ENCODE measurements at places on chromosomes 11 and 22.

- no peak for DNase-seq
These were observed 94.7 kb upstream of the RASSF10 start for GRCh38 chr11:12914400-12914912.

- DNase-seq = no peak
These were observed 2381.0 kb downstream of the LRRC4C start for GRCh38 chr11:39078465-39078864.

GRCh38 chr11:63508745-63509144 is 2.9 kb downstream of the LGALS12 start:
- DNase-seq = no peak

DNA sequence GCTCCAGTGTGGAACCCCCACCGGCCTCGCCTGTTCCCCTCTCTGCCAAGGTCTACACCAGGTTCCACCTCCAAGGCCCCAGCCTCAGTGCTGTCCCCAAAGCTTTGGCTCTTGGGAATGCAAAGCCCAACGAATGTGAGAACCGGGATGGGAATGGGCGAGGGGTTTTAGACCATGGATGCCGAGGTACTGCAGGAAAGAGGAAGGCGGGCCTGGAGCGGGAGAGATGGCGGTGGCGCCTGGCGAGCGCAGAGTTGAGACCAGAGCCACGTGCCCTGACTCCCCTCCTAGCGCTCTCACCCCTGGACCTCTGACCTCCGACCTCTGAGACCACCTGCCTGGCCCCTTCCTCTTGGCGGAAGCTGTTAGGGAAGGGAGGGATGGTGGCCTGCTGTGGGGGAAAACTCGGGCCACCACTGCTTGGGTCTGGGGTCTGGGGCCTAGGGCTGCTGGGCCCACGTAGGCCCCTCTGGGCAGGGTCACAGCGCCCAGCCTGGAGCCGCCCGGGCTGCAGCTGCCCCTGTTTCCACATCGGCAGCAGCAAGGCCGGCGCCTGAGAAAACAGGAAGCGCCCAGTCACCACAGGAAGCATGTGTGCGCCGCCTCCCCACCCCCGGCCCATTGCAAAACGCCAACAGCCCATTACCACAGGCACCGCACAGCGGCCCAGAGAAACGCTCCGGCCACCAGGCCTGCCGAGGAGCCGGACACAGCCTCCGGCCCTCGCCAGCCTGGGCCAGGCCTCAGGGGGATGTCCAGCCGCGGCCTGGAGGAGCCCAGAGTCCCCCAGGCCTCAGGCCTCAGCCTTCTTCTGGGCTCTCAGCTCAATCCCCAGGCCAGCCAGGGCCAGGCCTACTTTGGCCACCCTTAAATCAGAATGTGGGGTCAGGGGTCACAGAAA is 13.8 kb upstream of the SLC39A13 start:
- DNase-seq = no peak

- no peak for DNase-seq
These were observed 39.0 kb downstream of the IL18BP start for GRCh38 chr11:72037554-72038311.

- DNase-seq = no peak
These were observed 218.8 kb downstream of the PGR start for GRCh38 chr11:100910808-100911207.

DNA sequence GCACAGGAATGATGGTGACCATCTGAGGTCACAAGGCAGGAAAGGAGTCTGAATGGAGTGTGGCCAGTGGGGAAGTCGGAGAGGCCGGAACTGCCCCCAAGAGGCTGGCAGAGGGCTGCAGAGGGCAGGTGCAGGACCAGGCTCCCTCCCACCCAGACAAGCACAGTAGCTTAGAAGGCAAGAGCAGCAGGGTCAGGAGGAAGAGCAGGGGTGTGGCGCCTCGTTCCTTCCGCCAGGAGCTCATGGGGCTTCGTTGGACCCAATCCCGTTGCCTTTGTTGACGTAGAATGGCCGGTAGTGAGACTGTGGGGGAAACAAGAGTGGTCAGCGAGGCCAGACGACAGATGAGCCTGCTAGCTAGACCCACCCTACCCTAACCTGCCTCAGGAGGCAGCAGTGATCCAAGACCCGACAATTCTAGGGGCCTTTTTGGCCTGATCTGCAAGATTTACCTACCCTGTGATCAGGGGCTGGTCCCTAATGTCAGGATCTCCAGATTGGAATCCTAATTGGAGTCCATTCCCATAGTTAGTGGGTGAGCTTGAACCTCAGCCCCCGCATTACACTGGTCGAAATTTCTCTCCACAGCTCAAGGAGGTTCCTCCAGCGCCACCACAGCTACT is 25.6 kb downstream of the TRIM29 start:
- DNase-seq = no peak

- DNase-seq = no peak
These were observed 1.2 kb upstream of the APOBEC3C start for GRCh38 chr22:39012533-39013511.
